ENCODE measurements at places on chromosomes 1 and 21.

DNA sequence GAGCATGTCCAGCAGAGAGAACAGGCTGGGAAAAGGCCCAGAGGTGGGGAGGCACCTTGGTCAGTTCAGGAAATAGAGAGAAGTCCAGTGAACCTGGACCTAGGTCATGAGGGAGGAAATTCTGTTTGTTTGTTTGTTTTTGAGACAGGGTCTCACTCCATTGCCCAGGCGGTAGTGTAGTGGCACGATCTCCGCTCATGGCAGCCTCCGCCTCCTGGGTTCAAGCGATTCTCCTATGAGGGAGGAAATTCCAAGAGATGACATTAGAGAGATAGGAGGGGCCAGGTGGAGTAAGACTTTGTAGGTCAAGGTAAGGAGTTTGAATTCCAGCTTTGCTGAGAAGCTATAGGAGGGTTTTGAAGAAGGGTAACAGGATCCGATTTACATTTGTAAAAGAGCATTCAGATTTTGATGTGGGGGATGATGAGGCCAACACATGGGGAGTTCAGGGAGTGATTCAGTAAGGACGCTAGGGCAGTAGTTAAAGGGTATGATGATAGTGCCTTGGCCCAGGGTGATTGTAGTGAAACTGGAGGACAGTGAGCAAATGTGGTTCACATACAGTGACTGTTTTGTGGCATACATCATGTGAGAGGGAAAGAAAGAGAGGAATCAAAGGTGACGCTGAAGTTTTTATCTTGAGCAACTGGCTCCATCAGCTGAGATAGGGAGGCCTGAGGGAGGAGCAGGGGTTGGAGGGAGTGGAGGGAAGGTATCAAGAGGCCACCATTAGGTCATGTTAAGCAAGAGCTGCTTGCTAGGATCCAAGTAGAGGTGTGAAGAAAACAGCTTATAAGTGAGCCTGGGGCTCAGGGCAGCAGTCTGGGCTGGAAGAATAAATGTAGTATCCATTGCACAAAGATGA is 8.3 kb upstream of the TRABD2B start:
- no peak for DNase-seq

DNA sequence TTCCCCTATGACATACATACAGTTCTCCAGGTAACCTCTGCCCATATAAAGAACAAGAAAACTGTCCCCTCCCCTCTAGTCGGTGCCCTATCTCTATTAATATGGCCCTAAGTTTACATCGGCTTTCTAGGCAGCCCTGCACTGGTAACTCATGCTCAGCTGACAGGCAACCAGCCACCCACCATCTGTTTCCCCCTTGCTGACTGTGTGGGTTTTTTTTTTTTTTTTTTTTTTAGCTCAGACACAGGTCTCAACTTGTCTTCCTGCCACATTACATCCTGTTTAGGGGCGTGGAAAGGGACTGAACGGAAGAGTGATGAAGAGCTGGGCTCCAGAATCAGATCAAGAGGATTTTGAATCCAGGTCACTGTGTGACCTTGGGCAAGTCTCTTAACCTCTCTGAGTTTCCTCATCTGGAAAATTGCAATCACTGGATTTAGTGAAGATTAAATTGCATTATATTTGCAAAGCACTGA is 14.0 kb downstream of the LAPTM5 start:
- DNase-seq: no peak

- DNase-seq: no peak
Observed at GRCh38 chr1:70509996-70510876, 99.2 kb downstream of the CTH start.

DNA sequence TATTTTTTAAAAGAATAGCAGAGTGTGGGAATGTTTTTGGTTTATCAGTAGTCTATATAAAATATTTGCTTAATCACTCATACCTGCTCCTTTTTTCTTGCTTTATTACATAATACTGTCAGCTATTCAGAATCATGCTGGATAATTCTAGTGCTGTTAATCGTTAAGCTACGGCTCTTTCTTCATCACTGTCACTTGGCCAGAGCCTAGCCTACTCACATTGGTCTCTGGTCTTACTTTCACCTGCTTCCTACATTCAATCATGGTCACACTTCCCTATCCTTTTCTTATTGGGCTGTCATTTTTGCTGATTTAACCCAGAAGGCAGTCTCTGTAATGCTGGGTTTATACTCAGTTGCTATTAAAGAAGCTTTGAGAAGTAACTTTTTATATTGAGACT is 2.5 kb downstream of the KLHL20 start:
- DNase-seq: no peak

GRCh38 chr1:43834280-43835081 is 99.1 kb upstream of the ARTN start:
- no peak for DNase-seq

DNA sequence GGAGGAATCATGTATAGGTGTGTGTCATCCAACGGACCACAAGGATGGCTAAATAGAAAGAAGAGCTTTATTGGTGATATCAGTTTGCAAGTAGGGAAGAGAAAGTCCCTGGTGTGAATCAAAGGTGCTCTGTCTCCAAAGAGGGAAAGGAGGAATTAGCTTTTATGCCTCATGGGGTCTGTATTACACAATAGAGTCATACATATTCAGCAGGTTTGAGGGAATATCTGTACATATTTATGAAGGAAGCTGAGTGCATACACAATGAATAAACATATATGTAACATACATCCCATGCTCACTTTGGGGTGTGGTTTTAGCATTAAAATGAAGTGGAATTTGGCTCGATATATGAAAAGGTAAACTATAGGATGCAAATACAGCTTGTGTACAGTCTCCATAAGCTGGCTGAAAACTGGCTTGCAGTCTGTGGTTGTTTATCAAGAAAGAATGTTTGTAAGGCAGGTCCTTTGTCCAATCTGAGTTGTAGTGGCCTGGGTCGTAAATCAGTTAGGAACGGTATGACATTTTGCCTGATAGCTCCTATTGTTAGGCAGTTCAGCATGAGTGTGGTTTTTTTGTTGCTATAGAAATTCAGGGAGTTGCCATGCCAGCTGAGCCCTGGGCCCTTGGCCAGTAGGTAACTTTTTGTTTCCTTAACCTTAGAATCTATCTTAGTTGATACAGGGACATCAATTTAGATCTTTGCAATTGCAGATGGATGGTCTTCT is 198.0 kb upstream of the ZP4 start:
- DNase-seq: no peak

DNA sequence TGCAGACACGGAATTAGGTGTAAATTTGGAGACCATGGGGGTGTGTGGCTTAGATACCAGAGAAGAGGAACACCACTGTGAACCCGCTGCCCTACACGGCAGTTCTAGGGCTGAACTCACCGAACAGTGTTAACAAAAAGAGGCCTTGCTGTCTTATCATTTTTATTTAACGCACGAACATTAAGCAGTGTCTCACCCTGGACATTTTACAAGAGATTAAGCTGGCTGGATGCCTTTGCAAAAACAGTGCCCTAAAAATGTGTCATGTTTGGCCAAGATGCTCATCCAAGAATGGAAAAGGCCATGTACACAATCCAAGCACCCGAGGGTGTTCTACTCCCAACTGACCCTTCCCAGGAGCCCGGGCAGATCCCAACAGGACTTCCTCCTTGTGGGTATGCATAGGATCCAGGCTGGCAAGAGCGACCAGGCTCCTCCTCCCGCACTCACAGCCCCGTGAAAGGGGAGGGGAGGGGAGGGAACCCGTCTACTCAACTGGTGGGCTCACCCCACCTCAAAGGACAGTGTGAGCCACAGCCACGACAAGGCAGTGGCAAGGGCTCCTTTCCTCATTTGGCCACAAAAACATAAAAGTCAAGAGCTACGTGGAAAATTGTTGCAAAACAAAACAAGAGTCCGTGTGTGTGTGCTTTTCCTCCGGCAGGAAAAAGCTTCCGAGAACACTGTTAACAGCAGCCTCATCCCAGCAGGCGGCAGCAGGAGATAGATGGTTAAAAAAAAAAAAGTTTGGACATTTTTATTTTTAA is 20.3 kb downstream of the C2CD2 start:
- no peak for DNase-seq

- no peak for DNase-seq
Observed at GRCh38 chr1:85616364-85616705, 35.8 kb downstream of the CCN1 start.

DNA sequence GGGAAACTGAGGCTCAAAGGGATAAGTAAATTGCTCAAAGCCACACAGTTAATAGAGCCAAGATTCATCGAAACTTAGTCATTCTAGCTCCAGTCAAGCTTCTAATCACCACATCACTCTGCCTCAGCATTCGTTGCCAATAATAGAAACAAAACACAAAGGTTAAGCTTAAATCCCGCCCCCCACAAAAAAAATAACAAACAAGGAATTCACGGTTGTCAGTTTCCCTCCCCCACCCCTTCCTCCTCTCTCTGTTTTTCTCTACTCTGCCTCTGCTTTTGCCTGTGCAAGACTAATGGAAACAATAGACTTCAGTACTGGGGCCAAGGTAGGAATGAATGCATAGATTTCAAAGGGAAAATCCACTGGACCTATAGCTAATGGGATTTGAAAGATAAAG is 70.7 kb upstream of the ZNF644 start:
- DNase-seq: no peak

- no peak for DNase-seq
Observed at GRCh38 chr1:157499521-157499920, 52.8 kb downstream of the FCRL5 start.

Data from occipital lobe (tissue), 3 donors.